ENCODE measurements at places on chromosomes 2 and 18.

DNA sequence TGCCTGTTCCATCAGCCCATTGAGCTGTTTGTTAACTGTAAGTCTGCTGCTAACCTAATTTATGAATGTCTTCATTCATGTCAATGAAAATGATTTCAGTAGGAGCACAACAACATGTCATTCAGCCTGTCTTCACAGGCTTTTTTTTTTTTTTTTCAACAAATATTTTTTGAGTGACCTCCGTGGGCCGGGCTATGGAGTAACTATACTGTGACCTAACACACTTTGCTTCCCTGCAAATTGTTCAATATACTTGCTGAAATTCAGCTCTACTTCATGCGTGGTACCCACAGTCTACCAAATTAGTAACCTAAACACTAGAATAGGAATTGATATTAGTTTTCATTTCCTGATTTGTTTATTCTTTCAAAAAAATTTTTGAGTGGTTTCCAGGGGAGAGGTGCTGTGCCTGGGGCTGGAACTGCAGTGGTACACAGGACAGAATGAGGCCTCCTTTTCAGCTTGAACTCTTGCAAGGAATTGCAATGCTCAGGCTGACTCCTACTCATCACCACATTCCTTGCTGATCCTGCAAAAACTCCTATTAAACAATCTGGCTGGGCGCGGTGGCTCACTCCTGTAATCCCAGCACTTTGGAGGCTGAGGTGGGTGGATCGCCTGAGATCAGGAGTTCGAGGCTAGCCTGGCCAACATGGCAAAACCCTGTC is 87.1 kb downstream of the CDH20 start:
- no peak for DNase-seq

DNA sequence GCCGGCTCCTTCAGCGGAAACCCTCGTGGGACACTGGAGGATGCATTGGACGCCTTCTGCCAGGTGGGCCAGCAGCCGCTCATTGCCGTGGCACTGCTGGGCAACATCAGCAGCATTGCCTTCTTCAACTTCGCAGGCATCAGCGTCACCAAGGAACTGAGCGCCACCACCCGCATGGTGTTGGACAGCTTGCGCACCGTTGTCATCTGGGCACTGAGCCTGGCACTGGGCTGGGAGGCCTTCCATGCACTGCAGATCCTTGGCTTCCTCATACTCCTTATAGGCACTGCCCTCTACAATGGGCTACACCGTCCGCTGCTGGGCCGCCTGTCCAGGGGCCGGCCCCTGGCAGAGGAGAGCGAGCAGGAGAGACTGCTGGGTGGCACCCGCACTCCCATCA is 7.8 kb upstream of the CENPA start:
- DNase-seq: no peak

GRCh38 chr18:56333839-56334238 is 304.6 kb downstream of the TXNL1 start:
- DNase-seq: no peak

GRCh38 chr18:38883111-38883510 is 1317.5 kb upstream of the CELF4 start:
- no peak for DNase-seq

DNA sequence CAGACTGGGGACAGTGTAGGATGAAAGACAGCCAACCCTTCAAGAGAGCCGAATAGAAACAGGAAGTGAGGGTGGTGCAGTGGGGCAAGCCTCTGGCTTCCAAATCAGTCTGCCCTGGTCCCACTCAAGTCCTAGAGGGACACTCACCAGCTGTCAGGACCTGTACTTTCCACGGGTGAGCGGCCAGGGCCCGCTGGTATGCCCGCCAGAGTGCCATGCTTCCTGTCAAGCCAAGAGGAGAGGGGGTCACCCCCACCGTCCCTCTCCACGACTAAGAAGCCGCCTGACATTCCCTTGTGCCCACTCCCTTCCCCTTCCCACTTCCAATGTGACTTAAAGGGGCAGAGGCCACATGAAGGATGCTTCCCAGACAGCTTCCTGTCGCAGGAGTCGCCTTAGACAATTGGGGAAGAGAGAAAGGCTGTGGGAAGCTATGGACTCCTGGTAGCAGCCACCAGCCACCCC is 564 bp downstream of the MPV17 start:
- DNase-seq: no peak

DNA sequence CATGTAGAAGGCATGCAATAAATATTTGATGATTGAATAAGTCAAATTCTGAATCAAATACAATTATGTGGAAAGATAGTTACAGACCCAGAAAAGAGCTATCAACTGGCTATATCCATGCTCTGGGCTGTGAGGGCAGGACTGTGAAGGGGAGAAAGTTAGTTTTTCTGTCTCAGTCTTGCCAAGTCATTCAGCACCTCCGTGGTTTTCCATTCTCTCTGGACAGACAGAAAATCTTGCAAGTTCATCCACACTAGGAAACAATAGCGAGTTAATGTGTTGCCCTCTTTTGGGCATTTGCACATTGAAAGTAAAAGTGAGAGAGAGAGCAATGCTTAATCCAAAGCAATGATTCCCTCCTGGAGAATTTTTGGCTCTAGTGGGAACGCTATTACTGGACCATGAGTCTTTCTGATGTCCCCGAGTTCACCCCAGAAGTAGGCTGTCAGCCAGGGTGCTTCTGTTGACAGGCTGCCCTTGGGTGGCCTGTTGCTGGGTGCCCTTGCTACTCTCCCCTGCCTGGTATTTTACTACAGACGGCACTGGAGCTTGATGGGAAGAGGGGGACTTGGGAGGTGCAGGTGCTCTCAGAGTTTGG is 238.3 kb downstream of the LOXHD1 start:
- no peak for DNase-seq

GRCh38 chr2:67645280-67646138 is 248.4 kb downstream of the ETAA1 start:
- no peak for DNase-seq

DNA sequence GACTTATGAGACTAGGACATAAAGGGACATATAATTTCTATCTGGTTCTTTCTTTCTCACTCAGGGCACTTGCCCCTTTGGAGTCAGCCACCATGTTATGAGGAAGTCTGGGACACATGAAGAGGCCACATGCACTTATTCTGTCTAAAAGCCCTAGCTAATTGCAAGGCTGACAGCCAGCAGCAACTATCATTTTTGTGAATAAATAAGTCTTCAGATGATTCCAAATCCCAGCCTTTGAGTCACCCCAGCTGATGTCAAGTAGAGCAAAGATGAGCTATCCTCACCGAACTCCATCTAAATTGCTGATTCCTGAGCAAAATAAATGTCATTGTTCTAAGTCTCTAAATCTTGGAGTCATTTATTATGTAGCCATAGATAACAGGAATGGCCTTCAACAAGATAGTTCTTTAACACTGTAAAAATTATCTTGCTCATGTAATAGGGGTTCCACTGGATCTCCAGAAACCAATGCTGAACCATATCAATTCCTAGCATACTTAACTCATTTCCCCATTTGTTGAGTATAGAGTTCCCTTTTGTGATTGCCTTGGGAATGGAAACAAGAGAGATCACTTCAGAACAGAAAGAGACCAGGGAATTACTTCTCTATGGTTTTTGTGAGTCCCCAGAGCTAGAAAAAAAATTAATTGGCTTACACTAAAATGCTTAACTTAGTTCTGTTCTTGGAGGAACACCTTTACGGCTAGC is 50.6 kb upstream of the FN1 start:
- no peak for DNase-seq

GRCh38 chr2:174681099-174682006 is 82.9 kb downstream of the CHRNA1 start:
- no peak for DNase-seq

GRCh38 chr18:71456206-71456605 is 1087.9 kb downstream of the CBLN2 start:
- DNase-seq: no peak

- no peak for DNase-seq
These were observed 1.0 kb upstream of the LDAH start for GRCh38 chr2:20823917-20824316.

DNA sequence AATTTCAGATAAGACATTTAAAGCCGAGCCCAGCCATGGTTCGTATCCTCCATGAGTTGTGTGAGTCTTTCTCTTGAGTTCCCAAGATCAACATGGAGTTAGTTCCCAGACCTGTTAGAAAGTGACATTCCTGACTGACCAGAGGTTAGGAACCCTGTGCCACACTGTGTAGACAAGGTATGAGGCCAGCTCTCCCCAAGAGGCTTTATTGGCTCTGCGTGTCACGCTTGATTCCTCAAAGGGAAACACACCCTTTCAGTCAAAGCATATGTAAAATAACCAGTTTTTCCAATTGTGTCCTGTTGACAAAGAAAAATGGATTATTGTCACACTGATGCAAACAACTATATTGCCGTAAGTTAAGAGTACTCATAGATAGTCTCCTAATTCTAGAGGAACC is 1.2 kb downstream of the SULT1C3 start:
- no peak for DNase-seq

DNA sequence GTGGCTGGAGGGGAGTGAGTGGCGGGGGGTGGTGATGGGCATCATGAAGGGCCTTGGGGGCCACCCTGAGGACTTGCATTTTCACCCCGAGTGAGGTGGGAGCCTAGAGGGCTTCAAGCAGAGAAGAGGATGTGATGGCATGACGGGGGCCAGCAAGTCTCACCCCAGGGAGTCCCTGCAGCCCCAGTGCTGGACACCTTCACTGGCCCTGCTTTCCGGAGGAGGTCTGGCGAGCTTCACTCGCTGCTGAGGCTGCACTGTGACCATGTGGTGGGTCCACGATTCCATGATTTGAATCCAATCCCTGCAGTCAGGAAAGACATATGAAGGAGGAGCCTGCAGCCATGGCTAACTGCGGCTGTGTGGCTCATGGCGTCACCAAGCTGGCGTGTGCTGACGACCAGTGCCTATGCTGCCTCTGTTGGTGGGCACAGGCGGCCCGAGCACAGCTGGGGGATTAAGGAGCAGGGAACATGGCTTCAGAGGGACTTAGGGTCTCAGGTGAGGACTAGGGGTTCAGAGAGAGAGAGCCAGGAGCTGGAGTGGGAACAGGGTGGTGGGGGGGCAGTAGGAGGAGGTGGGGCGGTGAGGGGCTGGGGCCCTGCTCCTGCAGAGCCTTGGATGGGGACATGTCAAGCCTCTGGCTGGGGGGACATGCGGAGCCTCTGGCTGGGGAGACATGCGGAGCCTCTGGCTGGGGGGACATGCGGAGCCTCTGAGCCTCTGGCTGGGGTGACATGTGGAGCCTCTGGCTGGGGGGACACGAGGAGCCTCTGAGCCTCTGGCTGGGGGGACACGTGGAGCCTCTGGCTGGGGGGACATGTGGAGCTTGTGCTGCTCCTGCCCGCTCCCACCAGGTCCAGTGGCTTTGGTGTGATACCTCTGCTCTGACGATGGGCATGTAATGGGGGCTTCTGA is 3.6 kb downstream of the ZAP70 start:
- DNase-seq: no peak

- DNase-seq: no peak
These were observed 75.3 kb downstream of the GORASP2 start for GRCh38 chr2:171004363-171004762.

- no peak for DNase-seq
These were observed 29.4 kb upstream of the ZNF516 start for GRCh38 chr18:76524477-76524876.

DNA sequence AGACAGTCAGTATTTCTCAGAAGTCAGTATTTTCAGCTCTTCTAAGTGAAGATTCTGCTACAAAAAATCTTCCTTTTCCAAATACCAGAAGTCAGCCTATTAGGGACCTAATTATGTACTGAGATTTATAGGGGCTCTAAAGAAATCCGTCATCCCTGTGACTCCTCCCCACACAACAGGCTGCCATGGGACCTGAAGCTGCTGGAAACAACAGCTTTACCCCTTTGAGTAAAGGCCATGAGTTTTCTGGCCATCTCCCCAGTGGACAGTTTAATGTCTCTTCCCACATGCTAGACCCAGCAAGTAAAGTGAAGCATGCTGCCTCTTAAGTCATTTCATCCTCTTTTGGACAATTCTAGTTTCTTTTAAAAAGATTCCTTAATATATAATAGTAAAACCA is 255.7 kb upstream of the ACVR2A start:
- DNase-seq: no peak

GRCh38 chr18:52339891-52340371 is at the start of gene DCC:
TSS of gene DCC (plus strand) at chr18:52340197. CDS start at chr18:52340788, 591 bp downstream.
- DNase-seq: no peak

DNA sequence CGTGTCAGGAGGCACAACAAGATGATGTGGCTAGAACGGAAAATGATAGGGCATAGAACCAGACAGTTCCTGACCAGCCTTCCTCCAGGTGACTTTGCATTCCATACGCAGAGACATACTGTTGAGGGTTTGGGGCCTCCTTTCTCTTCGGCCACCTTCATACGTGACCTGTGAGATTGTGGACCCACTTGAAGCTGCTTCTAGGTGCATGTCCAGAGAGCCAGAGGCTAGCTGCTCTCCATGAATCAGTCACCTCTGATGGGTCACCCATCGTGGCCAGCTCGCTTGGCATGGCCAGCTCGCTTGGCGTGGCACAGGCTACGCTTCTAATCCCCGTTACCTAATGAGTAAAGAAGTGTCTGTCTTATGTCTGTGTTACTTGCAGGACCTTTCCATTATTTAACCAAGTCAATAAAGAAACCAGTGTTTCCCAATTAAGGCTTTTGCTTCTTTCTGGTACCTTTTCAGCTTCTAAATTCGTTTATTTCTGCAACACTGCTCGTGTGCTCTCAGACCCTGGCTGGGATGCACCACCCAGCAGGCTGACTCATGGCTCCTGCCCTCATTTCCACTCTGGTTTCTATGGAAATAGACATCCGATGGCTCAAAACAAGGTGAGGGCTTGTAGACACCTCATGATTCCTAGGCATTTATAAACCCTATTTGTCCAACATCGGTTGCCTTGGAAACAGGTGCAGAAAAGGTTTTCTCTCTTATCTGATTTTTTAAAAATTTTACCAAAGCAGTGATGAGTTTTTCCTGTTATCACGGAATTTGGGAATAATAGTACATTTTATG is 86.7 kb upstream of the B3GNT7 start:
- no peak for DNase-seq

DNA sequence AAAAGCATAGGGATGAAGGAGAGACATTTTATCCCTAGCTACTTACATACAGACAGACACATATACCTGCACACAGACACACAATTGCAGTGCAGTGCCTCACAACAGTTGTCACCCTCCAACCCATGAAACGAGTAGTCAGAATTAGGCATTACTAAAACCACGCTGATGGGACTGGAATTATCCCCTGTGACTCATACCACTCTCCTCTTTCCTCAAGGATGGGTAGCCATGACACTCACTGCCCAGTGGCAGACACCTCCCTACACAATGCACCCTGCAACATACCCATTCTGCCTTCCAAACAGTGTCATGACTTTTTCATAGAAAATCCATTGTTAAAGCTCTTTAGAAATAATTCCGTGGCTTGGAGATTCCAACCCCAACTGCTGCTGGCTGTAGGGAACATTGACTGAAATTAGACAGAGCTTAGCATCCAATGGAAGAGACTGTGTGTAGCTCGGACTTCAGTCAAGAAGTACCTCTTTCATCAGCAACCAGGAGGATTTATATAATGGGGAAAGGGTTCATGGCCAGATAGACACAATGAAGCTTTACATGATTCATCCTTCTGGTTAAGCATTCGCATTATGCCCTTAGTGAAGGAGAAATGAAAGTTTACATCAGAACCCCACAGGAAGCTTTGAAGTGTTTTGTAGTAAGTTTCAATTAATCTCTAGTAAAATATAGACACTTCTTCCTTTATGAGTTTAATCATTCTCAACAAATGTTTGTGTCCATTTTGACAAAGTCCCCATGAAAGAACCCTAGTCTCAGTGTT is 155.2 kb downstream of the FBXO15 start:
- no peak for DNase-seq

GRCh38 chr2:52220393-52220792 is 1188.5 kb upstream of the NRXN1 start:
- no peak for DNase-seq

Measured in stimulated activated CD8-positive, alpha-beta memory T cell treated with anti-CD3 and anti-CD28 coated beads, Interleukin-15, amount 100 ng/mL, for 1 hour (primary cell).